ENCODE measurements at places on chromosomes 1 and 21.

GRCh38 chr1:203475012-203475981 lies at the start of gene PRELP:
Gene PRELP (plus strand): TSS chr1:203475806. CDS start chr1:203483185, 7,379 bp downstream.
- DNase-seq: no peak

DNA sequence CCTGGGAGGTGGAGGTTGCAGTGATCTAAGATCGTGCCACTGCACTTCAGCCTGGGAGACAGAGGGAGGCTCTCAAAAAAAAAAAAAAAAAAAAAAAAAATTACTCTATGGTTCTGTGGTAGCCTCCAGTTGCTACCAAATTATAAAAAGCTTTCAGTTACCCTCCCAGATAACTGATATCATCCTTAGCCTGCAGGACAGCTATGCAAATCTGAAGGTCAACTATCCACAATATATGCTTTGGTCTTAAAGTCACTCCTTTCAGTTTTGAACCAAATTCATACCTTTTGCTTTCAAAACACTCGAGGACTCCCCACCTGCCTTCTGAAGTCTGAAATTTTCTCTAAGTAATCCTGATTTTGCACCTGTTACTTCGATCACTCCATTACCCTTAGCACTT lies 3.1 kb downstream of the MIXL1 start:
- no peak for DNase-seq

DNA sequence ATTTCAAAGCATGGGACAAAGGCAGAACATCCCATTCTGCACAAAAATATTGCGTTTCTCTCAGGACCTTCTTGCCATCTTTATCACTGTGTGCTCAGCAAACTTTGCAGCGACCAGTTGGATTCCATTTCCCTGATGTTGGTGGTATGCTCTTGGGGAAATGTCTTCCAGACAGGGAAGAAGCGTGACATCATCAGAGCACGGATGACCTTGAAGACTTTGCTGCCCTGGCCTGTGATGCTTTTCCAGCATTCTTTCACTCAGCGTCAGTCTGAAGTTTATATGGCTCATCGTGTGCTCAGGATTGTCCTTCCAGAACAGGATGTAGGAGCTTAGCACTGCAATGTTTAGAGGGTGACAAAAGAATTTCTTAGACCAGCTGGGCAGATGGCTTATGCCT lies 131.4 kb upstream of the F3 start:
- DNase-seq: no peak

- DNase-seq: no peak
Observed at GRCh38 chr21:40383951-40384350, 463.0 kb downstream of the DSCAM start.

GRCh38 chr1:27496604-27497155 lies 6.7 kb upstream of the WASF2 start:
- no peak for DNase-seq

DNA sequence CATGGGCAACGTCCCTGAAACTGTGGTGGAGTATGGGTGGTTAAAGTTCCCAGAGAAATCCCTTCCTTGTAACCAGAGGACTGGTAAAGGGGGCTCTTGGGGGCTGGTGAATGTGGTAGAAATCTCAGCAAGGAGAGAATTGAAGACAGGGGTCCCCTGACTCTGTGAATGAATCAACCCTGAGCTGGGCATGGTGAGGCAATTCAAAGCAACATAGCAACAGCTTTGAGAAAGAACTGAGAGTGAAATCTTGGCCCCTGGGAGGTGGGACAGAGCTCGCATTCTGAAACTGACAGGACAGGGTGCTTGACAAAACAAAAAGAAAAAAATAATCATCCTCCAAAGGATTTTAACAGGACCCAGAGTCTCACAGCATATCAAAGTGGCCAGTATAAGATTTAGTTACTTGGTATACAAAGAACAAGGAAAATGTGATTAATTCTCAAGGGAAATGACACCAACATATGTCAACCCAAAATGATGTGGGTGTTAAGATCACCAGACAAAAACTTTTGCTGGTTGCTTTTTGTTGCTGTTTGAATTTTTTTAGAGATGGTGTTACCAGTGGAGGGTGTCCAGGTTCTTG lies 11.7 kb upstream of the SUMO3 start:
- no peak for DNase-seq

DNA sequence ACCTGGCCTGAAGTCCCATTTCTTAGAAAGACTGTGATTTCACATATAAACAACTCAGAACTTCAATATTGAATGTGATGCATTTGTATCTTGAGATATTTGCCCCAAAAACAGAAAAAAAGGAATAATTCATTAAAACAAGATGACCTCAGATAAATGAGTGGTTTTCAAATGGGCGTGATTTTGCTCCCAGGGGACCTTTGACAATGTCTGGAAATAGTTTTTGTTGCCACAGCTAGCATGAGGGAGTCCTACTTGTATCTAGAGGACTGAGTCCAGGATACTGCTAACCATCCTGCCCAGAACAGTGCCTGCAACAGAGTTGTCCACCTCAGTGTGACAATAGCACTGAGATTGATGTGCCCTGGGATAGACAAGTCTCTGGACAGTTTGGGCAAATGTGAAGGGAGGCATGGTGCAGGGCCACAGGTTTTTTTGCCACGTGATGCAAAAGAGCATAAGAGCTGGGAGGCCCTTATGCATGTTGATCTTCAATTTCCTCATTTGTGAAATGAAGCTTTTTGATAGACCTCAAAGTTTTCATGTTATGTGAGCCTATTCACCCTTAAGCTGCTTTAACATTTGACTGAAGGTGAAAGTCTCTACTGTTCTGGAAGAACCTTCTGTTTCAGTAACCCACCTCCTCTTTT lies 46.2 kb downstream of the MAP3K7CL start:
- DNase-seq: no peak

- no peak for DNase-seq
Observed at GRCh38 chr1:31422505-31423319, 9.7 kb downstream of the SERINC2 start.

- DNase-seq: no peak
Observed at GRCh38 chr1:226223157-226223785, at the start of gene MIXL1. Gene MIXL1 (plus strand): TSS chr1:226223664. CDS start chr1:226223682, 18 bp downstream.

DNA sequence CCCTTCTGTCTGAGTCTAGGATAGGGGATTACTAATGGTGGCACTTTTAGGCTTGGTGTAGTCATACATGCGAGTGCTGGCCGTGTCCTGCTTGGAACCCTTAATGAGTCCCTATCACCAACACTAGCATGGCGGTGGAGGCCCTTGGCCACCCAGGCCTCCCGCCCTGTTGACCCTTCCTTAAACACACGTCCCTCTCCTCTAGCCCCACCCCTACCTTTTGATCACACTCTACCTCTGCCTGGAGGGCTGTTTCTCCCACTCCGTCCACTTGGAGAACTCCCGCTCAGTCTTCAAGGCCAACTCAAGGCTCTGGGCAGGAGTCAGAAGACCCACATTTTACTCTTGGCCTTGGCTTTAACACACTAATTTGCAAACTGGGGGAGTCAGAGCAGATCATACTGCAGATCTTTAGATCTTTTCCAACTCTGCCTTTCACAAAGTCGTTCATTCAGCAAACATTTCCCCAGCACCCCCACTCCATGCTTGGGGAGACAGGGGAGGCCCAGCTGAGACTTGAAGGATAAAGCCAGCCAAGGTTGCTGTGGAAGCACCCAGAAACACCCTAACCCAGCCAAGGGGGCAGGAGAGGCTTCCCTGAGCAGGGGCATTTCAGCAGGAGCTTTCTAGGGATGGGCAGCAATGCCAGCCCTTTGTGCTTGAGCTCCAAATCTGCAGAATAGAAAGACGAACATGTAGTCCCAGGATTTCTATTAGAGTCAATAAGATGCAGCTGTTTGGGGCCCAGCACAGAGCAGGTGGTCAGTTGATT lies 1.9 kb downstream of the PODN start:
- no peak for DNase-seq

DNA sequence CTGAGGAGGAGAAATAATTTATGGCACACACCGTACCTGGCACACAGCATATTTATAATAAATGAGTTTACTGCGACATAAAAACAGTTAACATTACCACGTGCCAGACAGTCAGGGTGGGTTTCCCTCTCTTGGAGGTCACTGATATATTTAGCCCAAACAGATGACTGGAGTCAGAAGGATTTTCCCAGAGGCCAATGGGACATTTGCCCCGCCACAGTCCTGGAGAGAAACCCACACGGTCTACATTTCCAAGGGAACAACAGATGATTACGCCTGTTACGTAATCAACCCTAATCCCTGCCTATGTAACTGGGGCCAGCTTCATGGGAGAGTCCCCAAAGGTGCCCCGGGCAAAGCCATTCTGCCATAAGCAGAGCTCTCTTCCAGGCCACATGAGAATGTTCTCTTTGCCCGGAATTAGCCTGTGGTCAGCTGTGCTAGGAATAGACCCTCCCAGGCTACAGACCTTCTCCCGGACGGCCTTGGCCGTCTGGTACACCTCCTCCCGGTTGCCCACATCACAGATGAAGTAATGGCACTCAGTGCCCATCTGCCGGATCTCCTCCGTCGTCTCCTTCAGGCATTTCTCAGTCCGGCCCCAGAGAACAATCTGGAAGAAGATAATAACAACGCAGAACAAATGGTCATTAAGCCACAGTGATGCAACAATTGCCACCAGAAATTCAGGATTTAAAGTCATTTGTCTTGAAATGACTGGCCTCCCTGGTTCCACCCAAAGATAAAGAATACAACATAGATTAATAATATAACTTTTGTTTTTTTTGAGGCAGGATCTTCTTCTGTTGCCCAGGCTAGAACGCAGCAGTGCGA lies 37.7 kb downstream of the DHRS3 start:
- no peak for DNase-seq

DNA sequence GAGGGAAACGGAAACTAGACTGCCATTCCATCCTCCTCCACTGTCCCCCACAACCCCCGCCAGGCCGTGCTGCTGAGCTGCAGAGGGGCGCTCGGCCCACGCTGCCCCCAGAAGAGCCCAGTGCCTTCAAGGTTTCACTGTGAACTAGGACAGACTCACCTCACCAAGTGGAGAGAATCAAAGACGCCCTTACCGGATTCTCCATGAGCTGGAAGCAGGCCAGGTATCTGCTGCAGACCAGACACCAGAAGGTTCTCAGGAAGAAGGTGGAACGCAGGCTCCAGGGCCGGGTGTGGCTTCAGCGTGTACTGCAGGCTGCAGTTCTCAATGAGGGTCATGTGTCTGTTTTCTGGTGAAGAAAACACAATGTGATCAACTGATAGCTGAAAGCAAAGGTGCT lies 30.6 kb downstream of the NPHP4 start:
- DNase-seq: no peak

DNA sequence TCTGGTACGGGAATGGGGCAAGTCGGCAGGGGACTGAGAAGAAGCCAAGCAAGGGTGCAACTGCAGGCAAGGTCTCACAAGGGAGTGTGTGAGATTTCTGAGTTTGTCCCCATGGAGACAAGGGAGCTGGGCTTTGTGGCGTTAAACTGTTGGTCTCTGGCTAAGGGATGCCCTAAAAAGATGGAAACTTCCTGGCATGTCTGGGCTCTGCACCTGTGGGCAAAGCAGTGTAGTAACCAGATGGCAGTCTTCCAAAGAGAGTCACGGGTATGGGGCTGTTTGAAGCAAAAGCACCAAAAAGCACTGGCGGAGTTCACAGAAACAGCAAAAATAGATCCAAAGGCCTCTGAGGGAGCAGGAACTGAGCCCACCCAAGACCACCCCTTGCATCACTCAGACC lies 104.8 kb upstream of the SLC44A3 start:
- no peak for DNase-seq

DNA sequence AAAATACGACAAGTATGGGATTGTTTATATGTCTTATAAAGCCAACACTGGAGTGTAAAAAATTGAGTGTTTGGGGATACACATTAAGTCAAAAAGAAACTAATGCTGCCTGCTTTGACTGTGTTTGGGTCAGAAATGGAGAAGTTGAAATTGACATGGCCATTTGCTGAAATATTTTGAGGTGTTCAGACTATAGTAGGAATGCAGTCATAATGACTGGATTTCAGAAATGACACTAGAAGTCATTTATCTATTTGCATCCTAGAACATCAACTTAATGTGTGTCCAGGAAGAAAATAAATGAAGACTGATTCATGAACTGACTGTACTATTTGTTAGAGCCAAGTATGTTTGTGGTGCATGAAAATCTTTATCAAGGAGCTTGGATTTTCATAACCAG lies 28.4 kb downstream of the RASAL2 start:
- DNase-seq: no peak

DNA sequence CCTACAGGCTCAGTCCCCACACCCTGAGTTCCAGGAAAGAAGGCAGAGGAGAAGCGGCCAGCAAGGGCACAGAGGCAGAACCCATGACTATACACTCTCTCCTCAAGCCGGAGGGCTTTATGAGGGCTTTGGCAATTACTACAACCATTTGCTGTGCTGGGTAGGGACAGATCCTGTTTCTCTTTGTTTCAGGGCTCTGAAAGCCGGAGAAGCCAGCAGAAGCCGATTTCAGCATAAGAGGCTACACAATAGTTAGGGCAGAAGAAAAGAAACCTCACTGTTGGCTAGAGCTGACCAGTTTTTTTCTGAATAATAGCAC lies 13.9 kb downstream of the GPR3 start:
- no peak for DNase-seq

DNA sequence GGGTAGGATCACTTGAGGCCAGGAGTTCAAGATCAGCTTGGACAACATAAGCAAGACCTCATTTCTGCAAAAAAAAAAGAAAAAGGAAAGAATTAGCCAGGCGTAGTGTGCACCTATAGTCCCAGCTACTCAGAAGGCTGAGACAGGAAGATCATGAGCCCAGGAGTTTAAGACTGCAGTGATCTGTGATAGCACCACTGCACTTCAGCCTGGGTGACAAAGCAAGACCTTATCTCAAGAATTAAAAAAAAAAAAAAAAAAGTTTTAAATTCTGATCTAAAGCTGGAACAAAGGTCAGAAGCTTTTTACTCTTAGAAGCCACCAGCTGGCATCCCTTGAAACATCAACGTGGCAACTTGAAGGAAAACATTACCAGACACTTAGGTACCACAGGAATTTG lies 45.3 kb downstream of the HENMT1 start:
- no peak for DNase-seq

DNA sequence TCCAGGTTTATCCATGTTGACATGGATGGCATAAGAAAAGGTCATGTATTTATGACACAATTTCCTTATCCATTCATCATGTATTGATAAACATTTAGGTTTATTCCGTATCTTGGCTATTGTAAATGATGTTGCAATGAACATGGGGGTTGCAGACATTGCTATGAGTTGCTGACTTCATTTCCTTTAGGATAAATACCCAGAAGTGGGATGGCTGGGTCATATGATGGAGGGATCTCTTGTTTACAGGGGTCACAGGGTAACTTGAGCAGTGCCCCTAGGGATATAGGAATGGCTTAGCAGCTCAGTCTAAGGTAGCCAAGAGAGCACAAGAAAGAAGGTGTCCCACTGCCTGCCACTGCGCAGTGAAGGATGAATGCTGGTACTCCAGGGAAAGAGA lies 229.6 kb upstream of the COA6 start:
- DNase-seq: no peak

DNA sequence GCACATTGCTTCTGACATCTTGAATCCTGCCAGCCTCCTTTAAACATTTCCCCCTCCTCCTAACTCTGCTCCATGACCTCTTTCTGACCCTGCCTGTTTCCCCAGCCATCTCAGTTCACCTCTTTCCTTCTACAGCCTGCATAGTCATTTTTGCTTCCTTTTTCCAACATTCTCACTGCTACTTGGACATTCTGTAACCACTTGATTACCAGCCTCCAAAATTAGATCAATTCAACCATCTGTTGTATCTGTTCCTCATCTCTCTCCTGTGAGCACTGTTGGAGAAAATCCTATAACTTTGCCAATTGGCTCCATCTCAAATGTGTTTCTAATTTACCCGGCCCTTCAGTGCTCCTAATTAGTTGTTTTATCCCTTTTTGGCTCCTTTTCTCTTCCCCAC lies 27.5 kb upstream of the GPR88 start:
- DNase-seq: peak; percentile 69

GRCh38 chr1:112712701-112713128 lies 2.4 kb downstream of the PPM1J start:
- DNase-seq: no peak

- DNase-seq: no peak
Observed at GRCh38 chr21:43361493-43362296, 65.2 kb downstream of the SIK1 start.

Data from HL-60 (cell line).